T-helper 9 cell (primary cell): ENCODE measurements at places on chromosomes 11 and 22.

DNA sequence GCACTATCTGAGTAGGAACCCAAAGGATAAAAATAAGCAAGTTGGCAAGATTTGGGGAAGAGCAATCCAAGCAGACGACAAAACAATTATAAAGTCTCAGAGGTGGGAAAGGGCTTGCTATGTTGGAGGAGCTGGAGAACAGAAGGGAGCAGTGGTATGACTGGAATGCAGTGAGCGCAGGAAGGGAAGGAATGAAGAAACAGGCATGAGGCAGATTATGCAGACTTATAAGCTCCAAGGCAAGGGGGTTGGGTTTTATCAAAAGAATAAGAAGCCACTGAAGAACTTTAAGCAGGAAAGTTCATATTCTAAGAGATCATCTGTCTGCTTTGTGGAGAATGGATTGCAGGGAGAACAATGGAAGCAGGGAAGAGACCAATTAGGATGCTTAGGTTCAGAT lies 31.7 kb downstream of the PGM2L1 start:
- no peak for DNase-seq

- DNase-seq = no peak
Observed at GRCh38 chr11:68658661-68659060, 25.7 kb upstream of the GAL start.

DNA sequence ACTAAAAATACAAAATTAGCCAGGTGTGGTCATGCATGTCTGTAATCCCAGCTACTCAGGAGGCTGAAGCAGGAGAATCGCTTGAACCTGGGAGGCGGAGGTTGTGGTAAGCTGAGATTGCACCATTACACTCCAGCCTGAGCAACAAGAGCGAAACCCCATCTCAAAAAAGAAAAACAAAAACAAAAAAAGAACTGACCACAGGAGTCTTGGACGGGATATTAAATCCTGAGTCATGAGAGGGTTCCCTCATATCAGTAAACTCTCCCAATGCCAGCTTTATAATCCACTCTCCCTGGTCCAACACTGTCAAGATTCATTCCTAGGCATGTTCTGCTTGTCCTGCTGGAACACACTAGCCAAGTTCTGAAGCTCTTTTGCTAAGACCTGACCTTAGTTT lies 61.5 kb upstream of the EP300 start:
- DNase-seq = no peak

GRCh38 chr11:111992206-111992855 lies 32.9 kb upstream of the DLAT start:
- no peak for DNase-seq

- DNase-seq = no peak
Observed at GRCh38 chr11:60165951-60166350, 16.9 kb downstream of the MS4A6A start.
